ENCODE measurements at places on chromosomes 5 and 9.
A peak's percentile ranks its signal among the peaks of the same experiment; 100 is the strongest.

DNA sequence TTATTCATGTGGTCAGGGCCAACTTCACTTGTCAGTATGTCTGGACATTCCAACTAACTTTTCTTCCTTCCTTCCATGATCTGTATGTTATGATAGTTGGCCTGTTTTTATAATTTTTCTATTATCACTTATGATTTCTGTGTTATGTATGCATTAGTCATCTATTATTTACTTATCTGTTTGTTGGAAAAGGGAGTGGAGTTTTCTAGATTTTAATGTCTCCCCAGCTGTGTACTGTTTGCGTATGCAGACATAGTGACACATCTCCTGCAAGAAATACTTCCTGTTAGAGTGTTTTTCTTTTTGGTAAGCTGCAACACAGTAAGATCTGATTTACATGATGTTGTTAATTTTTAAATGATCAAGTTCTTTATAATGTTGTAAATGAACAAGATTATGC lies 8.7 kb upstream of the INSYN2B start:
- no peak for DNase-seq

GRCh38 chr9:4138180-4138579 lies 161.7 kb downstream of the GLIS3 start:
- DNase-seq: no peak

- no peak for DNase-seq
Observed at GRCh38 chr9:95720496-95720895, 155.0 kb upstream of the ERCC6L2 start.

DNA sequence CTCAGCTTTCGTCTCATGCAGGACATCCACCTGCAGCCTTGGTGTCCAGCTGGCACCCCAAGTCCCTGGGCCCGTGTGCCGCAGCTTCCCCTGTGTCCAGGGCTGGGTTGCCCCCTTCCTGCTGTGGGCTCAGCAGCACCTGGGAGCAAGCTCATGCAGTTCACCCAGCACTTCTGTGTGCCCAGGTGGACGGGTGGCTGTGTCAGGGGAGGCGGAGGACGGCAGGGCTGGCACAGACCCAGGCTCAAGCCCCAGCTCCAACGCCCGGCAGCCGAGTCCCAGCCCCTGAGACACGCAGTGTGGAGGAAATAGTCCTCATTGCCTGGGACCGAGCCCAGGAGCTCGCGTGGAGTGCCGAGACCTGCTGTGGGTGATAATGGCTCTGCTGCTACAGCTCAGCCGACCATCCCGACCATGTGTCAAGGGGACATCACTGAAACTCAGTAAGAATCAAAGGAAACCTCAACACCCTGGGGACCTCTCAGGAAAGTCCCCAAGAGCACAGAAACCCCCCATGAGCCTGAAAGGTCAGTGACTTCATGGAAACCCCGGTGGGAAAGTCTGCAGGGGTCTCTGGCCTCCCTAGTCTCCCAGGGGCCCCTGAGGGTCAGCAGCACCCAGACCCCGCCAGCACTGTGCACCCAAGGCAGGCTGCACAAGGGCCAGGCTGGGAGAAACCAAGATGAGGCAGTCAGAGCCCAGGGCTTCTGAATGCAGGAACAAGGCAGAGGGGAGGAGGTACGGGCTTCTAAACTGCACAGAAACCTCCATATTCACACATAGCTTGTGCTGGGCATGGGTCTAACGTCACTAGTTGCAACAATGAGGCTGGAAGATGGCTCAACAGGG lies 38.8 kb downstream of the LPCAT1 start:
- DNase-seq: no peak

DNA sequence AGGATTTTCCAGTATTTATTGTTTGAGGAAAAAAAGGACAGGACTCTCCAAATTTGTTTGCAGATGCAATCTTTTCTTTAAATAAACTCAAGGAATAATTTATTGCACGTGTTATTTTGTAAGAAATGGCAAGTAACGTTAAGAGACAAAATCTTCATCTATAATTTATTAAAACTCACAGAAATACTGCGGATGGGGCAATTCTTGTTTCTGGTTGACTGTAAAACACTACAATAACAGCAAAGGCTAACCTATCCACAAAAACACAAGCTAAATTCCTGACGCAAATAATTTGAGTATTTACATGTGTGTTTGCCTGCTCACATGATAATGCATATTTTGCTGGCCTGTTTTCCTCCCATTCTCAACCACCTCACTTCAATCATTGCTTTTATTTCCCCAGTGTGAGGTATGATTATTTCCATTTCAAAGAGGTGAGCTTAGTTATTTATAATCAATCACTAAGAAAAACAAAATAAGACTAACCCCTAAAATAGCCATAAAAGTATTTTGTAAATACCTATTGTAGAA lies 619.4 kb downstream of the PDE4D start:
- no peak for DNase-seq

DNA sequence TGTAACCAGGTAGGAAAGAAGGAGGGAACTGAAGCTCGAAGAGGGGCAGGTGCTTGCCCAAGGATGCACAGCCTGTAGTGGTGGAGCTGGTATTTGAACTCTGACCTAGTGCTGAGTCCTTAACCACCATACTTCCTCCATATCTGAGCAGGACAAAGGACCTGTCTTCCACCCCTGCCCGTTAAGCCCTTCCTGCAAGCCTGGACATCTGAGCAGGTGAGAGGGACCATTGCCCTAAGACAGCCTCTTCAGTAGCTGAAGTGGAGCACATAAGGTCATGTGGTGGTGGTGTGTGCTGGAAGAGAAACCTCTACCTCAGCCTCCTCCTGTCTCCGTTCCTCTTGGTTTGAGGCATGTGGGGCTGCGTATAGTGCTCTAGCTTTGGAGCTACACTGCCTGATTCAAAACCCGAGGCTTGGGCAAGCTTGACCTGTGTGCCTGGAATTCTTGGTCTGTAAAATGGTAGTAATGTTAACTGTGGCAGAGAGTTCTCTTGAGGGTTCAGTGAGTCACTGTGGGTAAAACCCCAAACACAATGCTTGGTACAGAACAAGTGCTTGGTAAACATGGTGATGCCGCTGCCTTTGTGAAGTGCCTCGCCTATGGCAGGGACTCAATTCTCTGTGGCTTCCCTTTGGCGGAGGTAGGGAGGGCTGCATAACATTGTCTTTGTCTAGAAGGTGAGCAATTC lies 7.4 kb downstream of the GALNT10 start:
- no peak for DNase-seq

DNA sequence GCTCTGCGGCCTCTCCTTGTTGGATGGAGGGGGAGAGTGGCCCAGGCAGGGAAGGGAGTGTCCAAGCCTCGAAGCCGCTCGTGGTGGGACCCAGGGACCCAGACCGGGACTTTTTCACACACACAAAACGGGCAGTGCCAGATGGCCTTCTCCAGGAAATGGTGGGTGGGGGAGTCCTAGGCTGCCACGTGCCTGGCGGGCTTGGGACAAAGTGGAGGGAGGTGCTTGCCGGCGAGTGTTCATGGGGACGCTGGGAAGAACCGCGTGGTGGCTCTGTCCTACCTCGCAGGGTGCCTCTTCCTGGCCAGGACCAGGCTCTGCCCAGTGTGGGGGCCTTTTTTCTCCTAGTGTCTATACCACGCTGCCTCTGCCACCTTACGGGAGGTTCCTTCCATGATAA lies 155.0 kb upstream of the COL5A1 start:
- DNase-seq: no peak

- no peak for DNase-seq
Observed at GRCh38 chr5:151909628-151910027, 15.0 kb downstream of the GLRA1 start.

- DNase-seq: no peak
Observed at GRCh38 chr5:152813526-152813925, 408.4 kb upstream of the NMUR2 start.

DNA sequence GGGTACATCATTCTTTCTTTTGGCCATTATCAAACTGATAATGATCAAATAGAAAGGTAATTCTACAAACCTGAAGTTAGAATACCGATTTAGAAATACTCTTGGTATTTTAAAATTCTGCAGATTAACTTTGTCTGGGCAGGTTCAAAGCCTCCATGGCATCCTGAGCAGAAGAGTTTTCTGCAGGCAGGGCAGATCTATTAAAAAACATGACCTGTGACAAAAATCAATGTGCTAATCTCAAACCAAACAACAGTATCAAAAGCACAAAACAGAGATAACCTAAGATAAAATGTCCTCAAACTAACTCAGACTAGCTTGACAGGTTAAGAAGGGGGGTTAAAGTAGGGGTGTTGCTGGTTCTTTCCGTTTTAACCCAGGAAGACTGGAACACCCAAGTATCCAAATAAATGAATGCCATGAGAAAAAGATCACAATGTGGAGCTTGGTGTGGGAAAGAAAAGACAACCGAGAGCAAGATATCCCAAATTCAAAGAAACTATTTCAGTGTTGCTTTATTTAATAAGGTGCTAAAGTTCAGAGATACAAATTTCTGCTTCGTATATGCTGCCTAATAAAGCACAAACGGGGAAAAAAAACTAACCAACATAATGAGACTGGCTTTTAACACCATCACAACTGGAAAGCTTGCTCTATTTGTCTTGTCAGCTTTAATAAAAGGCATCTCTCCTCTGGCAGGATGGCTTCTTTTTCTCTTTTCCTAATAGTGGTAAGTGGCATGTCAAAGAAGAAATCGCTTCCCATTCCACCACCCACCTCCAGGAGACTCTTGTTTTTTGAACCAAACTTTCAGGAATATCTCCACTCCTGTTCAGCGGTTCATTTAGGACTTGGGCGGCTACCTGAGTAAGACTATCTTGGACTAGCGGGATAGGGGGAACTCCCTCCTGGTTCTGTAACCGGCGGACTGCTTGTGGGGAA lies 2.3 kb downstream of the EFNA5 start:
- DNase-seq: no peak

DNA sequence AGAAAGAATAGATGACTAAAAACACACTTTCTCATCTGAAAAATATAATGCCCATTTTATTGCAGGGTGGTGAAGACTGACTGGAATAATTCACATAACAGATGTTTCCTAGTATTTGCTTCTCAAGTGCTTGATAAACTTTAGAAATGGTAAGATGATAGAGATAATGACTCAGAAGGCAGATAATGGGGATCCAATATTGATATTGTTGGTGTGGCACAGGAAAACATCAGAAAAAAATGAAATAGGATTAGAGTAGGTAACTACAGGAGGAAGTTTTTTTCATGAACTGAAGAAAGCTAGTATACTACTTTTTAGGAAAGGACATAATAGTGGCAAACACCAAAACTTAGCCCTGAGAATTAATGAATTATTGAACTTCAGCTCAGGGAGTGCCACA lies 20.2 kb upstream of the F2RL2 start:
- DNase-seq: no peak

- DNase-seq: peak; percentile 23
Observed at GRCh38 chr9:83355024-83355444, 183.2 kb downstream of the FRMD3 start.

DNA sequence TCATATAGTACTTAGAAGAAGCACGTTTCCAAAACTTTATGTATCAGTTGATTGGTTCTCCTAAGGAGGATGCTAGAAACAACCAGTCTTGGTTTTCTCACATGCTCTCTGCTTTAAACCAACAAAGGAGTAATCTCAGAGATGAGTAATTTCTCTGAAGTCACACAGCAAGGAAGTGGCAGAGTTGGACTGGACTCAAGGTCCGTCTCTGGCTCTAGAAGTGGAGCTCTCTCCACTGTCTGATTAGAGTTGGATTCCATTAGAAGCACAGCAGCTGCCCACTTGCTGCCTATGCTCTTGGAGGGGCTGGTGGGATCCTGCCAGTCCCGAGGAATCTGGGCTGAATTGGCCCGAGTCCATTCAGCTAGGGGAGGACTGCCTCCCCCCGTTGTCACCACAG lies 21.0 kb downstream of the RALGPS1 start:
- DNase-seq: no peak

DNA sequence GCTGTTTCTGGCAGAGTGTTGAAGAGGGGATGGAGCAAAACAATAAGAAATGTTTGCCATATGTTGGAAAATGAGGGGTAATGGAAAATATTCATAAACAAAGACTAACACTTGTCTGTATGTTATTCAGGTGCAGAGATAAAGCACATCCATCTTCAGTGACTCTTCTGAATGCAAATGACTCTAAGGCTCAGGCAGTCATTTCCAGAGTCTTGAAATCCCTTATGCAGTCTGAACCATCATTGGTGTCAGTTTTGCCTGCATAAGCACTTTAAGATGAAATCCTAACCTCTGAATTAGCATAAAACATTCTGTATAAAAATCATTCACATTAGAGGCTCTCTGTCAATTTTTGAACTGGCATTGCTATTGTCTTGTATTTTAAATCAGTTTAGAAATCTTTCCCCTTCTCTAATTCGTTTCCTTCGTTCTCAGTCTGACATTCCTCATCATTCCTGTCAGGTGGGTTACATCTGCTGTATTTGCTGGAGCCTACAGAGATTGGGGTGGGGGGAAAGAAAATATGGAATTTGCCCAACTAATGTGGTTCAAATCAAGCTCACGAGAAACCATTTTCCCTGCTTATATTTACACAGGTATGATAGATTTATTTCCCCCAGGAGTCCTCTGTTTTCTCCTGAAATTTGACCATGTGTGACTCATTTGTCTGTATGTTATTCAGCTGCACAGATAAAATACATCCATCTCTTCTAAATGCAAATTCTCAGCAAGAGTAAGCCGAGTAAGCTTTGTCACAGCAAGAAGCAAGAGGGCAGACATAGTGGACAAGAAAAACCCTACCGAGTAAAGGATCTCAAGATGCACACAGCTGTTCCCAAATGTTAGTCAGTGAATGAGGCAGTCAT lies 31.6 kb downstream of the ENC1 start:
- DNase-seq: no peak

- DNase-seq: peak; percentile 45
Observed at GRCh38 chr5:110441035-110441434, 285.4 kb downstream of the TMEM232 start.

GRCh38 chr5:17070647-17071046 lies 134.6 kb upstream of the MYO10 start:
- DNase-seq: no peak

GRCh38 chr5:94263068-94263467 lies 355.3 kb downstream of the KIAA0825 start:
- DNase-seq: no peak

GRCh38 chr9:111940697-111941096 lies 44.1 kb downstream of the UGCG start:
- no peak for DNase-seq

DNA sequence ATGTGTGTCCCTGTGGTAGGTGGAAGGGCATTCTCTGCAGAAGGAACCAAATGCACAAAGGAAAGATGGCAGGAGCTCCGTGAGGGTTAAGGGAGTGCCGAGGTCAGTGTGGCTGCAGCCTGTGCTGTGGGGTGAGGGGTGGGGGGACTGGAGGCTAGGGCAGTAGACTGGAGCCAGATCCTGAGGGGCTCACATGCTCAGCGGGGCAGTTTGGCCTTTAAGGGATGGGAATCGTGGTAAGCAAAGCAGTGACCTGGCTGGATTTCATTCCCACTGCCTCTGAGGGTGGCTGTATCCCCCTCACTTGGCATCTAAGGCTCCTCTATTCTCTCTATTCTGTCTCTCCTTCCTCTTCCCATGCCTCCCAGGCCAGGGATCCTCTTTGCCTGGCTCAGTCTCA lies 15.6 kb downstream of the PITX1 start:
- DNase-seq: no peak

GRCh38 chr9:129283705-129284606 lies 105.9 kb upstream of the IER5L start:
- no peak for DNase-seq

- DNase-seq: peak; percentile 13
Observed at GRCh38 chr9:136577941-136578625, 32.2 kb upstream of the NOTCH1 start.
